ENCODE measurements at places on chromosomes 3 and 15.

GRCh38 chr15:98776607-98777281 lies 128.4 kb downstream of the IGF1R start:
- DNase-seq: no peak

DNA sequence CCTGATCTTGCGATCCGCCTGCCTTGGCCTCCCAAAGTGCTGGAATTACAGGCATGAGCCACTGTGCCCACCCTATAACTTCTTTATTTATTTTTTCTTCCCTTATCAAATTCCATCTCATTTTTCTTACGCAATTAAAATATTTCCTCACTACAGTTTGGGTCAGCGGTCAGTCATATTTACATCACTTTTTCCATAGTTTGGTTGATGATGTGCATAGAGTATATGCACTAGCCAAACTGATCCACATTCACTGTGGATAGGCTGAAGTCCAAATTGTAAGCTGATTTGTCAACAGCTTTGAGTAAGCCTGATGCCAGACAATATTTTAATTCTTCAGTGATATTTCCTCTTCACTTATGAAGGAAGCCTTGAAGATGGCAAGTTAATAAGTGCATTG lies 256.3 kb downstream of the TIGIT start:
- DNase-seq: no peak

DNA sequence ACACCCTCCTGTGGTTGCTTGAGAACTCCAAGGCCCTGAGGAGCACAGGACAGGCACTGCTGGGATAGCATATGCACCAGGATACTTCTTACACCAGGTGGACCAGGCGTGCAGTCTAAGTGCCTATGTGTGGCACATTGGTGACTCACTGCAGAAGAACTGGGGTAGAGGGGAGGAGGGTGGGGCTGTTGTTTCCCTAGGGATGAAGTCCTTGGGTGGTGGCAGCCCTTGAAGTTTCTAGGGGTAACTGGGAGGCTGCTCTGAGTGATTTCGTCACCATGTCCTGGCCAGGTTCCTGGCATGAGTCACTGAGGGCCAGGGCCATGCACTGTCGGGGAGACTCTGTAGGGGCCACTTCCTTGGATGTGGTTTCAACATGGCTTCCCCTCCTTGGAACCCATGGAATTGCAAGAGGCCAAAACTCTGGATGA lies 15.9 kb downstream of the MYZAP start:
- DNase-seq: no peak

GRCh38 chr3:14984581-14985113 lies 37.3 kb downstream of the NR2C2 start:
- no peak for DNase-seq

GRCh38 chr3:71961891-71962290 lies 176.9 kb upstream of the PROK2 start:
- no peak for DNase-seq

GRCh38 chr3:13879946-13880810 lies at the start of gene WNT7A:
TSS of gene WNT7A (minus strand) at chr3:13880071. CDS start at chr3:13879816, 255 bp downstream.
- peak; percentile 52 for DNase-seq

DNA sequence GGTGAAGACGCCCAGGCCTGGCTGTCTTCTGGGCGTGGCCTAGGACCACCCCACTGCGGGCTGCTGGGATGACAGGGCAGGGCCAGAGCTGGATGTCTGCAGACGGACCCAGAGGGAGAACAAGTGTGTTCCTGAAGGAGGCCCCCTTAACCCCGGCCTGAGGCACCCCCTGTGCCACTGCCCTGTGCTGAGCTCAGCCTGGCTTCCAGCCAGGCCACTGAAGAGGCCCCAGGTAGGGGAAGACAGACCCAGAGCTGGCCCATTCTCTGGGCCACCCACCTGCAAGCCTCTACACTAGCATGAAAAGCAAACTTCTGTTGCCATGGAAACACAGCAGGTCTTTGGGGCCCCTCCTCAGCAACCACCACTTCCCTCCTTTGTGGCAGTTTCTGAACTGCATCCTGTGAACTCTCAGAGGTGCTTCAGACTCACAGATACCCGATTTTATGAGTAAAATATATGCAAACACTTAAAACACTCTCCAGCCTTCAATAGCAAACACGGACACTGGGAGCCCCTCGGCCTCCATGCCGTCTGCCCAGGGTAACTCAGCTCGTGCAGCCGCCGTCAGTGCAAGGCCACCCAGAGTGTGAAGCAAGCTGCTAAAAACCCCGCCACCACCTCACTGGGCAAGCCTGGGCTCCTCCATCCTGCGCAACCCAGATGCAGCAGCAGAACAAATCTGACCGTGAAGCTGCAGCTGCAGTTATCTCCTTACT lies 42.5 kb downstream of the CMTM6 start:
- DNase-seq: peak; percentile 51

DNA sequence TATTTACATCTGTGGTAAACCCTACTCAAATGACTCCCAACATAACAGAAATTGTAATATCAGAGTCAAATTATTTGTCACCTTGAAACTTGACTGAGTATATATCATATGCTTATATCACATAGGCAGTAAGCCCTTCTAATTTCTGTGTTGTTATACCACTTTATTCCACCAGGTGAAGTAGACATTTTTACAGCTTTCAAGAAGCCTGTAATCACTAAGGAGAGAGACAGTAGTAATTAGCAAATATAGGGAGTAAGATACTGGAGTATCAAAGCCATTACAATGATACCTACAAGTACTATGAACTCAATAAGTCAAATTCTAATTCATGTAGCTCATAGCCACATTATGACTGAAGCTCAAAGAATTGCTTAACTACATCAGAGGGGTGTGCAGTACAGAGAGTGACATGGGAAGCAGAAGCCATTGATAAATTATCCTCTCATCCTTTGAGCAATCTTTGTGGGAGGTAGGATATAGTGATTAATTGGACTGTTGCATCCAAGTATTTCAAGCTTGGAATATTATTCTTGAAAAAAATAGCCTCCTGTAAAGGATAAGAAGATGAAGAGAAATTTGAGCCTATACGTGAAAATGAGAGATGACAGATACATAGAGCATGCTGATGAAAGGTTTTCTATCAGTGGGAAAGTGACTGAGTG lies 1005.9 kb downstream of the ZPLD1 start:
- no peak for DNase-seq

- DNase-seq: no peak
These were observed 26.0 kb downstream of the IGF1R start for GRCh38 chr15:98674336-98674735.

GRCh38 chr15:84609818-84610525 lies 9.2 kb downstream of the ZSCAN2 start:
- DNase-seq: no peak

GRCh38 chr3:187827723-187828122 lies 82.5 kb upstream of the BCL6 start:
- DNase-seq: no peak

DNA sequence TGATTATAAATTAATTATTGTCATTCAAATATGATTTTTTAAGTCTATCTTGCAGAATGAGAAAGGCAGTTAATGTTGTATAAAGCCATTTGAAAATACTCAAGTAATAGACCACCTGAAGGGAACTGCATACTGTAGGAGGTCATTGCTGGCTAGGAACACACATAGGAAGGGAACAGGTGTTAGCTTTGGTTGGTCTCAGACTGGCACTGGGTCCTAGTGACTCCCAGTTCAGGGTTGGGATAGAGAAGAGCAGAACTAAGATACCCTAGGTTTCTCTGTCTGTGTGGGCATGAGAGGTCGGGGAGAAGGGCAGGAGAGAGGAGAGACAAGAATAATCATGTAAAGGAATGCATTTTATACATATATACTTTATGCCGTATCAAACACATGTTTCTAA lies 559.0 kb upstream of the GOLIM4 start:
- no peak for DNase-seq

Data from stimulated activated CD4-positive, alpha-beta T cell treated with anti-CD3 and anti-CD28 coated beads, Interleukin-15, amount 100 ng/mL, for 1 hour (primary cell).